Smooth muscle cell of trachea (primary cell): ENCODE measurements at places on chromosomes 11 and 22. TPM values are rescaled to one million over a fixed set of nuclear protein-coding genes. Genes with fewer than 3 reads are reported as not detected.

Gene TESMIN
- total RNA-seq = 0.33 and 0.87 TPM in 2 replicates

Gene LRP5
- 18.2 and 30.9 TPM in 2 replicates for total RNA-seq

Gene SORL1
- 1.5 and 2.0 TPM in 2 replicates for total RNA-seq

Gene MS4A13
- not detected in 2 replicates for total RNA-seq
